ENCODE measurements at places on chromosomes 1 and 21. TPM values are rescaled to one million over a fixed set of nuclear protein-coding genes. Genes with fewer than 3 reads are reported as not detected.

Gene TMEM61
- 0.44 TPM for total RNA-seq

Gene RAB13
- 117 TPM for total RNA-seq

Gene ITSN1
- 79.4 TPM for total RNA-seq

Gene SLC2A5
- 0.04 TPM for total RNA-seq

Gene FALEC
- total RNA-seq = 1.0 TPM

Gene CD1D
- total RNA-seq = 4.7 TPM

Gene OR2G6
- not detected for total RNA-seq

- peaks cover 45% of the 10 kb centered on the region for H3K4me1 ChIP-seq
- DNase-seq = no peak
- no peaks in the 10 kb centered on the region for H3K36me3 ChIP-seq
- no peak overlapping the region for H3K27ac ChIP-seq
Observed at GRCh38 chr1:85198864-85199263, 2.0 kb downstream of the SYDE2 start.

- H3K27me3 ChIP-seq = peaks cover 66% of the 10 kb centered on the region
- no peak overlapping the region for H3K27ac ChIP-seq
- peaks cover 34% of the 10 kb centered on the region for H3K4me1 ChIP-seq
- H3K36me3 ChIP-seq = no peaks in the 10 kb centered on the region
- peak overlapping the region; percentile 65 for H3K4me3 ChIP-seq
Observed at GRCh38 chr1:210233495-210234328, 1.1 kb downstream of the SERTAD4 start.

DNA sequence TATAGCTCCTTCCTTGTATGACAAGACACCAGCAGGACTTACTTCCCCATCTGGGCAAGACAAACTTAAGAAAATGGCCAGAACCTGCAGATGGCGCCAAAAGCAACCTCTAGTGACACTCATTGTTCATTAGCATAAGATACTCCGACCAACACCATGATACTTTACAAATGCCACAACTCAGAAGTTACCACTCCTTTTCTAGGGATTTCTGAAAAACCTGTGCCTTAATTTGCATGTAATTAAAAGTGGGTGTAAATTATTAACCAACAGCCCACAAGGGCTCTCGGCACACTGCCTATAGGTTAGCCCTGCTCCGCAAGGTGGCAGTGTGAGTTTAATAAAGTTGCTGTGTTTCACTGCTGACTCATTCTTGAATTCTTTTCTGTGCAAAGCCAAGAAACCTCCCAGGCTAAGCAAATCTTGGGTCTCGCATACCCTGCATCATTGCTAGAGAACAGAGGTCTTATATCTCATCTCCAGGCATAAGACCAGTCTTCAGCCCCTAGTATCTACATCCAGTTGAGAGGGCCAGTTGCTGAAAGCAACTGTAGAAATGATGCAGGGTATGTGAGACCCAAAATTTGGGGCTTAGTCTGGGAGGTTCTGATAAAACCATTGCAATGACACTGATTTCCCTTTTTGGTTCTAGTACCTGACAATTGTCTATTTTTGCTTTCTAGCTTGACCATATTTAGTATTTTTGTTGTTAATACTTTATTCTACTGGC is 86.4 kb downstream of the FAF1 start:
- DNase-seq = peak; percentile 79
- H3K36me3 ChIP-seq = no peaks in the 10 kb centered on the region
- no peaks in the 10 kb centered on the region for H3K27me3 ChIP-seq
- peaks cover 3% of the 10 kb centered on the region for H3K4me1 ChIP-seq
- peak overlapping the region; percentile 57 for H3K4me3 ChIP-seq

GRCh38 chr21:16022921-16023320 is 293.1 kb downstream of the USP25 start:
- H3K4me3 ChIP-seq = no peak overlapping the region
- DNase-seq = no peak
- H3K27me3 ChIP-seq = no peaks in the 10 kb centered on the region

GRCh38 chr21:36487641-36488307 is 7.9 kb upstream of the CLDN14 start:
- no peak for DNase-seq
- no peaks in the 10 kb centered on the region for H3K36me3 ChIP-seq

DNA sequence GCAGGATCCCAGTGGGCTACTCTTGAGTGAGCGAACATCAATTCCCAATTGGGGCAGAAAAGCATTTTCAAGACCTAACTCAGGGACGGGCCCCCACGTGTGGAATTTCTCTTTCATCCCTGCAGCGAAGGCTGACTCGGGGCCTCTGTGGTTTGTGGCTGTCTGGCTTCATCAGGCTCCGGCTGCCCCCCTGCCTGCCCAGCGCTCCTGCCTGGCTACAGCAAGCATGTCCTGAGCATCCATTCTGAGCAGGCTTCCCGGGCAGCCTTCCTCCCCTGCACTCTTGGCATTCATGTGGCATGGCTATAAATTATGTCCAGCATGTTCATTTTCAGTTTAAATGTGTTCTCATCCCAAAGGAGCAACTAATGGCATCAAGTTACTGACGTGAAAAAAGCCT is 588.1 kb downstream of the KIF26B start:
- H3K27ac ChIP-seq = no peak overlapping the region
- no peaks in the 10 kb centered on the region for H3K4me1 ChIP-seq
- H3K27me3 ChIP-seq = no peaks in the 10 kb centered on the region
- H3K36me3 ChIP-seq = peaks cover 5% of the 10 kb centered on the region

- H3K4me1 ChIP-seq = no peaks in the 10 kb centered on the region
- no peak overlapping the region for H3K27ac ChIP-seq
- H3K27me3 ChIP-seq = no peaks in the 10 kb centered on the region
Observed at GRCh38 chr1:89659322-89660081, 26.6 kb downstream of the LRRC8C start.

- H3K4me1 ChIP-seq = peaks cover 16% of the 10 kb centered on the region
- no peaks in the 10 kb centered on the region for H3K27me3 ChIP-seq
- no peak overlapping the region for H3K4me3 ChIP-seq
- H3K36me3 ChIP-seq = peaks cover 10% of the 10 kb centered on the region
- no peak for DNase-seq
Observed at GRCh38 chr21:32732544-32732943, 4.7 kb upstream of the SYNJ1 start.

DNA sequence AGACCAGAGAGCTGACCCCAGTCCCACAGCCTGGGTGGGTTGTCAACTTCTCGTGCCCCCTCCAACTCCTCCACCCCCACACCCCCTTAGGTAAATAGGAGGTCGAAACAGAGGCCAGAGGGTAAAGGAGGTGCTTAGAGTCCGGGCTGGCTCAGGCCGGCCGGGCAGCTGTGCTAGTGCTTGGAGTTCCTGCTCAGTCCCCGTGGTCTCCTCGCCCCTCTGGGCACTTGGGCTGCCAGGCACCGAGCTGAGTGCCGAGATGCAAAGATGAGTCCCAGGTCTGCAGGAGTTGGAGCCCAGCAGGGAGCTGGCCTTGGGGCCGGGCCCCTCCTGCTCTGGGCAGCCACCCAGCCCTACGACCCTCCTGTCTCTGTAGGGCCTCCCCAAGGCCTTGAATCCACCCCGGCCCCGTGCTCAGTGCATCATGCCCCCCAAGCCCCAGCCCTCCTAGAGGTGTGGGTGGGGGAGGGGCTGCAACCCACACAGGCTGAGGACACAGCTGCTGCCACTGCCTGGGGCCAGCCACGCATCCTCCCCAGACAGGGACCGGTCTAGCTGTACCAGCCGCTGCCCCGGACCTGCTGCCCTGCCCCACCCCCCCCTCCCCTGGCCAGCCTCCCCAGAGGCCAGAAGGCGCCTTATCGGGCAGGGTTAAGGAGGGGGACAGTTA is 1.9 kb downstream of the SMIM1 start:
- DNase-seq = no peak
- H3K36me3 ChIP-seq = peaks cover 4% of the 10 kb centered on the region
- H3K4me3 ChIP-seq = no peak overlapping the region
- H3K27ac ChIP-seq = no peak overlapping the region
- peaks cover 23% of the 10 kb centered on the region for H3K4me1 ChIP-seq
- no peaks in the 10 kb centered on the region for H3K27me3 ChIP-seq

DNA sequence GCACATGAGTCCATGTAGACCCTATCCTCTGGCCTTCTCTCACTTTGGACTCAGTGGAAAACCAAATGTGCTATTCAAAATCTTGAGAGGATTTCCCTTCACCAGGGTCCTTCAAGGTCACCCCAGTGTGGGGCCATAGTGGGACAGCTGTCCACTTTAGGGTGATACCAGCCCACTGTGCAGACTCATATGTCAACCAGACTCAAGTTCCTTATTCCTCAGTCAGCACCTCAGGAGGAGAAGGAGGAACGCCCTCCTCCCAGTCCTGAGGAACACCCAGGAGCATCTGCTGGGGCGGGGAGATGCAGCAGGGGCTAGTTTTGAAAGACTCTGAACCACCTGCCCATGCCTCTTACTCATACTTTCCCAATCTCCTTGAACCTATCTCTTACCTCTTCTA is 340.9 kb downstream of the MATN1 start:
- DNase-seq = no peak
- no peak overlapping the region for H3K27ac ChIP-seq
- no peaks in the 10 kb centered on the region for H3K36me3 ChIP-seq
- H3K4me3 ChIP-seq = no peak overlapping the region
- no peaks in the 10 kb centered on the region for H3K27me3 ChIP-seq
- H3K4me1 ChIP-seq = no peaks in the 10 kb centered on the region

DNA sequence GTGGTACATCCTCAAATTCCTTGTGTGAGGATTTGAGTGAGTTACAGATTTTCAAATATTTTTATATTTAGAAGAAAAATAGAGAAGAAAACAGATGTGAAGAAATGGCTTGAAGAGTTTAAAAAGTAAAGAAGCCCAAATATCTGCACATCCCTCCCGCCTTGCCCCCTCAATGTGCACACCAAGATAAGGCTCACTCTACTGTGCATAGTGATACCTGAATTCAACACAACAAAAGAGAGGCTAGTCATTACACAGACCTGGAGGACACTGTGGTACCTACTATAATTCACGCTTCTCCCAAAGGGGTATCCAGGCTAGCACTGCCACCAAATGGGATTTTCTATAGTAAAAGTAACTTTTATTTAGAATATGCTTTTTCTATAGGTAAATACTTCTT is 44.0 kb upstream of the SYT2 start:
- H3K27ac ChIP-seq = no peak overlapping the region
- H3K4me3 ChIP-seq = no peak overlapping the region
- H3K27me3 ChIP-seq = no peaks in the 10 kb centered on the region
- peaks cover 92% of the 10 kb centered on the region for H3K36me3 ChIP-seq

- peaks cover 14% of the 10 kb centered on the region for H3K36me3 ChIP-seq
- H3K4me1 ChIP-seq = peaks cover 35% of the 10 kb centered on the region
- peak within 1 kb of the TSS; percentile 92 for H3K4me3 ChIP-seq
- peak; percentile 98 for DNase-seq
- H3K27ac ChIP-seq = peak within 1 kb of the TSS; percentile 100
Observed at GRCh38 chr1:248906009-248906752, at the start of gene PGBD2. Gene PGBD2 (plus strand): TSS chr1:248906235. CDS start chr1:248913863, 7,628 bp downstream.

GRCh38 chr1:31234123-31234708 is 5.5 kb downstream of the NKAIN1 start:
- no peaks in the 10 kb centered on the region for H3K36me3 ChIP-seq
- H3K27ac ChIP-seq = peak overlapping the region; percentile 49
- no peak overlapping the region for H3K4me3 ChIP-seq
- peaks cover 14% of the 10 kb centered on the region for H3K27me3 ChIP-seq

DNA sequence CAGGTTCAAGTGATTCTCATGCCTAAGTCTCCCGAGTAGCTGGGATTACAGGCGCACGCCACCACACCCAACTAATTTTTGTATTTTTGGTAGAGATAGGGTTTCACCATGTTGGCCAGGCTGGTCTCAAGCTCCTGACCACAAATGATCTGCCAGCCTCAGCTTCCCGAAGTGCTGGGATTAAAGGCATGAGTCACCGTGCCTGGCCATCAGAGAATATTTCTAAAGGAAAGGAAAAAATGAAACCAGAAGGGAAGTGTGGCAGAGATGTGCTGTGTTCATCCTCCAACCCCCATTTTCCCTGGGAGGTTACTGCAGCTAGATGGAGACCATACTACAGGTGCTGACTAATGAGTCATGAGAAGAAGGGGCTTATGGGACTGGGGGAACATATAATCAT is 964.1 kb downstream of the TTLL7 start:
- no peak for DNase-seq
- H3K27ac ChIP-seq = no peak overlapping the region
- peaks cover 73% of the 10 kb centered on the region for H3K36me3 ChIP-seq
- no peak overlapping the region for H3K4me3 ChIP-seq

DNA sequence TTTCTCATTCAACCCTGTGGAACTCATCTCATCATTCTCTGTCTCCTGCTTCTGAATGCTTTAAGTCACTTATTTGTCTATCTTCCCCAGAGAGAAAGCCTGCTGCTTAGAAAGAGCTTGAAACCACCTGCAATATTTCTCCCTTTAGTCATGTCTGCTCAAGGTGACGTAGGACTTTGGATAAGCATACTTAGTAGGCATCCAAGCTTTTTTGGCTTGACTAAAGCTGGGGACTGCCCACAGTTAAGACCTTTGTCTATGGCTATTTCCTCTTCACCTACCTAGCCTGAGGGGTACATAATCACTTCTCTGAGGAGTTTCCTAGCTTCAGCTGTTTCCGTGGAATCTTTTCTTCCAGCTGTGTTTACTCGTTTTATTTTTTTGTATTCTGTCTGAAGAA is 665.8 kb upstream of the CAMK1G start:
- H3K4me1 ChIP-seq = peaks cover 10% of the 10 kb centered on the region
- no peaks in the 10 kb centered on the region for H3K27me3 ChIP-seq
- no peak overlapping the region for H3K27ac ChIP-seq
- DNase-seq = no peak
- no peaks in the 10 kb centered on the region for H3K36me3 ChIP-seq

DNA sequence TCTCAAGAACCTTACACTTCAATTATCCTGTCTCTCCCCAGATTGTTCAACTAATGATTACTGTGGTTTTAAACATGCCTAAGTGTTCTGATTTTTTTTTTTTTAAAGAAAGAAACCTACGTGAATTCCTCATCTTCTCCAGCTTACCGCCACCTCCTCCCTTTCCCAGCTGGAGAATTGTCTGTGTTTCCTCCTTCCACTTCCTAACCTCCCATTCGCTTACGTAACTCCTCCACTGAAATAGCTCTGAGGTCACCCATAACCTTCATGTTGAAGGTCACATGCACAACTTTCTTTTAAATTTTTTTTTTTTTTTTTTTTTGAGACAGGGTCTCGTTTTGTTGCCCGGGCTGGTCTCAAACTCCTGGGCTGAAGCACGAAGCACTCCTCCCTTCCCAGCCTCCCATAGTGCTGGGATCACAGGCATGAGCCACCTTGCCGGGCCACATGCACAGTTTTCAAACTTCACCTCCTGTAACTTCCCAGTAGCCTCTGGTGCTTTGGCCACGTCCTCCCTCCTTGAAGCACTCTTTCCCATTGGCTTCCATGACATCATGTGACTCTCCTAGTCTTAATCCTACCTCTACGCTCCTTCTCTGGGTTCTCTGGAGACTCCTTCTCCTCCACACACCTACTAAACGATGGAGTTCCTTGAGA is 9.8 kb upstream of the CAPZB start:
- H3K4me3 ChIP-seq = no peak overlapping the region
- peaks cover 2% of the 10 kb centered on the region for H3K27me3 ChIP-seq
- H3K27ac ChIP-seq = no peak overlapping the region
- H3K4me1 ChIP-seq = 0 out of 2 replicates have a peak, but pooled peaks cover 3% of the 10 kb centered on the region

- H3K4me1 ChIP-seq = no peaks in the 10 kb centered on the region
- H3K36me3 ChIP-seq = no peaks in the 10 kb centered on the region
- no peak overlapping the region for H3K27ac ChIP-seq
Observed at GRCh38 chr1:3030663-3031381, 9.6 kb downstream of the ACTRT2 start.
